GM23248 (cell line): ENCODE measurements at places on chromosomes 7 and 10. TPM values are rescaled to one million over a fixed set of nuclear protein-coding genes. Genes with fewer than 3 reads are reported as not detected.

- peaks cover 15% of the 10 kb centered on the region for H3K27me3 ChIP-seq
- no peak overlapping the region for H3K27ac ChIP-seq
- H3K4me1 ChIP-seq, result no peaks in the 10 kb centered on the region
Measured at GRCh38 chr10:126654579-126654978, 15.9 kb downstream of the C10orf90 start.

- peak; percentile 68 for DNase-seq
- no peak overlapping the region for H3K27ac ChIP-seq
- H3K4me3 ChIP-seq, result no peak overlapping the region
- no peaks in the 10 kb centered on the region for H3K36me3 ChIP-seq
Measured at GRCh38 chr10:28393956-28394568, 91.2 kb upstream of the MPP7 start.

DNA sequence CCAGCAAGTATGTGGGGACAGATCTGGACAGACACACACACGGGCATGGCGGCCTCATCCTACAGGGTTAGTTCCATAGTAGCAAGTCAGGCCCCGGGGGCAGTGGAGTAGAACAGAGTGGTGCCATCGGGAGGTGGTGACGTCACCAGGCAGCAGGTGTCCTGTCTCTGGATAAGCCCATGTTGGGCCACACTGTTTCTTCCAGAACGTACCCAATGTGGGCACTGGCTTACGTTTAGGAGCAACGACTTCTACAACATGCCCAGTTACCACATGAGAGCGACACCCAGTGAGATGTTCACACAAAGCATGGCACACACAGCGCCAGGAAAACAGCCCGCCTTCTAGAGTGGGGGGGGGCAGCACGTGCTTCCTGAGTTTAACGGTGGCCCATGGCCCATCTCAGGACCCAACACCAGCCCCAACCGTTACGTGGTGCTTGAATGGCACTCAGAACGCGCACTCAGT is 67.8 kb downstream of the CTBP2 start:
- DNase-seq, result peak; percentile 8
- H3K4me3 ChIP-seq, result peak overlapping the region; percentile 52; the same call in 1 of the 2 replicates
- peaks cover 34% of the 10 kb centered on the region for H3K4me1 ChIP-seq
- H3K36me3 ChIP-seq, result no peaks in the 10 kb centered on the region
- peak overlapping the region; percentile 87 for H3K27ac ChIP-seq

GRCh38 chr10:3150366-3150765 is 22.2 kb downstream of the PITRM1 start:
- H3K27ac ChIP-seq, result no peak overlapping the region
- H3K4me3 ChIP-seq, result no peak overlapping the region
- DNase-seq, result no peak
- no peaks in the 10 kb centered on the region for H3K4me1 ChIP-seq
- no peaks in the 10 kb centered on the region for H3K27me3 ChIP-seq

GRCh38 chr10:91006752-91007346 is 86.0 kb upstream of the ANKRD1 start:
- DNase-seq, result no peak
- H3K36me3 ChIP-seq, result no peaks in the 10 kb centered on the region
- H3K27me3 ChIP-seq, result no peaks in the 10 kb centered on the region
- no peaks in the 10 kb centered on the region for H3K4me1 ChIP-seq
- no peak overlapping the region for H3K27ac ChIP-seq

DNA sequence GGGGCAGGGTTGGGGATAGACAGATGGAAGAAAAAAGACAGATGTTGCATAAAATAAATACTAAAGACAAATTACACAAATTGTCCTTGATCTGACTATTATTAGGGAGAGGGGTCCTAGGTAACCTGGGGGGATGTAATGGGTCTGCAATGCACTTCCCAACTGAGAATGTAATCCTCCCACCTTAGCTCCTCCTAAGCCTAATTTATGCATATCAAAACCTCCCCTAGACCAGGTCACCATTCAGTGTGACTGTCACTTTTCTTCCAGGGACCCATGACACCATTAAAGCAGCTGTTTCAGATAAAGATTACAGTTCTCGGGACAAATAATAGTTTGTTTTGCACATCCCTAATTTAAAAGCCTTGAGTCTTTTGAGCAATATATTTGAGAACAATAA is 133.9 kb upstream of the FEZF1 start:
- H3K4me3 ChIP-seq, result no peak overlapping the region
- H3K4me1 ChIP-seq, result no peaks in the 10 kb centered on the region
- DNase-seq, result no peak

- DNase-seq, result peak; percentile 43
- no peaks in the 10 kb centered on the region for H3K27me3 ChIP-seq
- H3K4me3 ChIP-seq, result peak overlapping the region; percentile 96
- H3K27ac ChIP-seq, result peak overlapping the region; percentile 41
- H3K36me3 ChIP-seq, result peaks cover 3% of the 10 kb centered on the region; the same call in 1 of the 2 replicates
Measured at GRCh38 chr7:138980563-138981291, 462 bp downstream of the KIAA1549 start.

DNA sequence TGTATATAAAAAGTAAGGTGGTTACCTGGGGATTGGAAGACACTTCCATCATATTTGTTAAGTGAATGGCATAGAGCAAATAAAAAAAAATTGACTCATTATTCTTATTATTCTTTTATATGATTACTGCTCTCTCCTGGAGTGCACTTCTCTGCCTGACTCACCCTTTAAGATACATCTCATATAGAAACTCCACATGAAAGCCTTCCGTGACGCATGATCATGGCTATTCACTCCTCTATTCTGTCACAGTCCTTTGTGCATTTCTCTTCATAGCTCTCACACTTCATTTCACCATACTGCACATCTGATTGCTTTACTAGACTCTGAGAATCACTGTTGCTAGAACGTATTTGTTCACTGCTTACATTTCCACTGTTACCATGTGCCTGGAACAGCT is 597.3 kb downstream of the CNTNAP2 start:
- H3K4me3 ChIP-seq, result no peak overlapping the region
- DNase-seq, result no peak
- no peaks in the 10 kb centered on the region for H3K36me3 ChIP-seq
- H3K4me1 ChIP-seq, result no peaks in the 10 kb centered on the region

- H3K27ac ChIP-seq, result no peak overlapping the region
- no peaks in the 10 kb centered on the region for H3K4me1 ChIP-seq
- no peaks in the 10 kb centered on the region for H3K36me3 ChIP-seq
- DNase-seq, result peak; percentile 31
- no peak overlapping the region for H3K4me3 ChIP-seq
Measured at GRCh38 chr7:38438970-38439369, 165.5 kb upstream of the TARP start.

DNA sequence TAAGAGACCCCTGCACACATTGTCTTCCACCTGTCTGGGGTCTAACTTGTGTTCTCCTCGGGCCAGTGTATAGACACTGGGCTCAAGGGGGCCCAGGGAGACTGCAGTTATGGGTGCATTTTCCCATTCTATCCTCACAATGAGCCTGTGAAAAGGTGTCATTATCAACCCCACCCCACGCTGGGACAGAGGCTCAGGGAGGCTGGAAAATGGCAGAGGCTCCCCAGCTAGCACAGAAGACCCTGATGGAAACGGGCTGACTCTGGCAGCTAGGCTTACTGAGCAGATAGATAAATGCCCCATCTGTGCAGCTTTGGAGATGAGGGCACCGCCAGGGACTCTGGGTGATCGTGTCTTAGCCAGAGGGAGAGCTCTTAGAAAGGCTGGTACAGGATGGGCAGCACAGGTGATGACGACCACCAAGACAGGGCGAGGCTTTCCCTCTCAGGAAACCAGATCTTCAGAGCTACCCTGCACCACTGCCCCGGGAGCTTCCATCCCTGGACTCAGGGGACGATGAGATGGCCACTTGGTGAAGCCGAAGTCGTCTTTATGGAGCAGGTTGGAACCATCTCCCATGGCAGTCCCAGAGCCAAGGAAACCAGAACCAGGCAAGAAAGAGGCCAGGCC is 58.2 kb upstream of the CHST15 start:
- 0 out of 2 replicates have a peak, but pooled peaks cover 5% of the 10 kb centered on the region for H3K27me3 ChIP-seq
- no peak overlapping the region for H3K4me3 ChIP-seq
- no peak for DNase-seq
- H3K36me3 ChIP-seq, result no peaks in the 10 kb centered on the region

DNA sequence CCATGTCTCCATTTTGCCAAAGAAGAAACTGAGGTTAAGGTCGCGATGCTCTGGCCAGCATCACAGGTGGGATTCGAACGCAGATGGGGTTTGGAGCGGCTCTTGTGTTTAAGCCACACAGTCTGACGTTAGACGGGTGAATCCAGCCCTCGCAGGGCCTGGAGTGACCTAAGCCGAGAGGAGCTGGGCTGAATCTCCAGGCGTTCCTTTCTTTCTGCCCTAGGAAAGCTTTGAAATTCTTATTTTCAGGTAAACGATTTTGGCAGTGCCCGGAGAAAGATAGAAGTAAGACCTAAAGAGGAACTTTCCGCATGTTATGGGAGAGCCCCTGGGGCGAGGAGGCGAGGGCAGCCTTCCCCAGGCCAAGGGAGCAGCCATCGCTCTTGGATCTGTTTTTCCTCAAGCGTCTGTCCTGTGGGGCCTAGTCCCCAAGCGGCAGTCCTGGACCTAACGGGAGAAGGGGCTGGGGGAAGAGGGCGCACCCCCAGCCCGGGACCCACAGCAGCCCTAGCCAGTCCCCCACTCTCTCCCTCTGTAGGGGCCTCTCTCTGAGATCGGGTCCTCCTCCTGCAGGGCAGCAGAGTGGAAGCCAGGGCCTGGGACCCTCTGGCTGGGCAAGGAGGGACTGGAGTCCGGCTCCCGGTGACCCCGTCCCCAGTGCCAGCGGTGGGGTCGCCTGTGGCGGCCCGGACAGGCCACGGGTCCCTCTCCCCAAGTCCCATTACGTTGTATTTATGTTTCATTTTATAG is 8.9 kb upstream of the LBX1 start:
- no peaks in the 10 kb centered on the region for H3K4me1 ChIP-seq
- H3K4me3 ChIP-seq, result no peak overlapping the region
- H3K27me3 ChIP-seq, result peaks cover 64% of the 10 kb centered on the region
- no peak for DNase-seq

DNA sequence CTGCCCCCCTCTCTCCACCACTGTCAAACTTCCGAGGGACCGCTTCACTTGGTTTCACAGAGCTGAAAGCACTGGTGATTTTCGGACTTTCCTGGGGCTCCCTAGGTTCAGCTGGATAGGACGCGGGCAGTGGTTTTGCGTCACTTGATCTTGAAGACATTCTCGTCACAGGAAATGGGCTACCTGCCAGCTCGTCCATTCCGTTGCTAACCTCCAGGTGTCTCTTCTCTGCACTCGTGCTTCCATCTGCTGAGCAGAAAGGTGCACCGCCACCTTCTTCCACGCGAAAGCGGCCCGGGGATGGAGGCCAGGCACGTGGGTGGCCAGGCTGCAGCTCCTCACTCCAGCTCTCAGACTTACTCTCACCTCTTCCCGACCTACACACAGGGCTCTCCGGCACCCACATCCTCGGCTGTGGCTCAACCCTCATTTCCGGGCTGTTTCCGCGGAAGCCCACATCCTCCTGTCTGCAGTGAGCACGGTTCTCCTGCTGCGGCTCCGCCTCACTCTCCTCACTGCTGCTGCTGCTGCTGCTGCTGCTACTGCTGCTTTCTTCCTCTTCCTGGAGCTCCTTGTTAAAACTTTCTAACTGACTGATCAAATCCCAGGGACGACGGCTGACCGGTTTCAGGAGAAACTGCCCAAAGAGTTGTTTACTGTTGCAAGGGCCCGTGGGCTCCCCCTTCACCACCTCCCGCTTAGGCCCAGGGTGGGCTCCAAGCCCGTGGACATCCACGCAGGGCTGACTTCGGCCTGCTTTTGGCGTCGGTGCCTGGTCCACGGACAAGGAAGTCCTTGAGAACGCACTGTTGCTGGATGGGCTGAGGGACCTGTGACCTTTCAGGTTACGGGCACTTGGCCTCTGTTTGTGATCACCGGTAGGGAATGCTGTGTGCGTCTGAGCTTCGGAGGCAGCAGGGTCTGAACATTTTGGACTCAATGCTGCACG is 32.1 kb downstream of the JCAD start:
- peaks cover 3% of the 10 kb centered on the region; the same call in 1 of the 2 replicates for H3K36me3 ChIP-seq
- H3K4me1 ChIP-seq, result no peaks in the 10 kb centered on the region
- H3K27ac ChIP-seq, result no peak overlapping the region
- no peaks in the 10 kb centered on the region for H3K27me3 ChIP-seq
- no peak for DNase-seq

- H3K4me3 ChIP-seq, result no peak overlapping the region
- H3K27me3 ChIP-seq, result no peaks in the 10 kb centered on the region
- no peak overlapping the region for H3K27ac ChIP-seq
- H3K4me1 ChIP-seq, result no peaks in the 10 kb centered on the region
- no peaks in the 10 kb centered on the region for H3K36me3 ChIP-seq
Measured at GRCh38 chr10:86306628-86307278, 59.8 kb downstream of the GRID1 start.

DNA sequence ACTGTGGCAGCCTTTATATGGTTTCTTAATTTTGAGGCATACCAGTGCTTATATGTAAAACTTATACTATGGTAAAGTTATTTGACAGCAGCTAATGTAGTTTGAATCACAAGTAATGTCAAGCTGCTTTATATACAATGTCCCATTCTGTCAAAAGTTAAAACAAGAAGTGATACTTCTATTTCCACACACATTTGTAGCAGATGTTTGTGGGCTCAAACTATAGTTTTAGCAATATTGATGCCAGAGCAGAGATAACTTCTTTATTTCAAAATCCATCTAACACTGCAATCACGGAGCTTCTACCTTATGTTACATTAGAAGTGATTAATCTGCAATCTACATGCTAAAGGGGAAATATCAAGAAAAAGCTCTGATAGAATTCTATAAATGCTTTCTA is 149.6 kb downstream of the ADK start:
- H3K4me1 ChIP-seq, result peaks cover 8% of the 10 kb centered on the region
- H3K27ac ChIP-seq, result no peak overlapping the region
- no peak for DNase-seq
- H3K27me3 ChIP-seq, result no peaks in the 10 kb centered on the region
- H3K4me3 ChIP-seq, result no peak overlapping the region

- H3K36me3 ChIP-seq, result no peaks in the 10 kb centered on the region
- no peak overlapping the region for H3K27ac ChIP-seq
- no peak overlapping the region for H3K4me3 ChIP-seq
- DNase-seq, result peak; percentile 35
Measured at GRCh38 chr7:142866361-142867096, 11.7 kb downstream of the EPHB6 start.

DNA sequence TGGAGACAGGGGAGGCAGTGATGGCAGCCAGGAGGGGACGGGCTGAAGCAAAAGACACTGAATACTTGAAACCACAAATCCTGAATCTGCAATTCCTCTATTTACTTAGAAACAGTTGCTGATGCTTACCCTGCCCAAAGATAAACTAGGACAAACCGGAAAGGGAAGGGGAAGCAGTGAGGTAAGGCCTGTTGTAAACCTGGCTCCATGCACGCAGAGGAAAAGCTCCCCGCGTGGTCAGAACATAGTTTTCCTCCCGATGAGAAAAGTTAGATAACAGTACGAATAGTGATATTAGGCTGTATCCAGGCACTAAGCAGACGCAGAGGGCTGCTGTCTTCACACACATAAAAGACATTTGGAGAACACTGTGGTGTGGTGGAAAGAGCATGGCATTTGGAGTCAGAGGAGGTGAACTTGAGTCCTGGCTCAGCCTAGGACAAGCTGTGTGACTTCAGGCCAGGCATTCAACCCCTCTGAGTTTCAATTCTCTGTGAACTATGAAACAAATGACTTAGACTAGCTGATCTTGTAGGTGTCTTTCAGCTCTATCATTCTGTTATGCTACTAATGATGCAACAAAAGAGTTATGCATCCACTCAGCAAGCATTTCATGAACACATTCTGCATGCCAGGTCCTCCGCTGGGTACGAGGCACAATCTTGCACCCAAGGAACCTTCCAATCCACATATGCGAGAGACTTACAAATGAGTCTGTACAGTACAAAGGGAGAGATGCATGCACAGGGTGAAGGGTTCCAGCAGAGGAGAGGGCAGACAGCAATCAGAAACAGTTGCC is 80.9 kb downstream of the SORBS1 start:
- H3K4me1 ChIP-seq, result peaks cover 8% of the 10 kb centered on the region
- no peak overlapping the region for H3K4me3 ChIP-seq
- peak; percentile 63 for DNase-seq
- H3K27ac ChIP-seq, result peak overlapping the region; percentile 22

The ZNF117 gene
- total RNA-seq, result 2.8 and 4.3 TPM in 2 replicates

The TMEM26 gene
- not detected in 2 replicates for total RNA-seq

The STK32C gene
- total RNA-seq, result 7.1 and 9.8 TPM in 2 replicates

The TMEM213 gene
- total RNA-seq, result not detected in 2 replicates

The CUBN gene
- total RNA-seq, result 0.65 and 2.8 TPM in 2 replicates
